Skeletal muscle cell (primary cell): ENCODE measurements at places on chromosomes 12 and 14.
A peak's percentile ranks its signal among the peaks of the same experiment; 100 is the strongest.

GRCh38 chr14:105627701-105628100 lies 101.3 kb downstream of the TMEM121 start:
- no peak for DNase-seq

GRCh38 chr12:25491396-25492325 lies 61.4 kb downstream of the LMNTD1 start:
- no peak for DNase-seq

DNA sequence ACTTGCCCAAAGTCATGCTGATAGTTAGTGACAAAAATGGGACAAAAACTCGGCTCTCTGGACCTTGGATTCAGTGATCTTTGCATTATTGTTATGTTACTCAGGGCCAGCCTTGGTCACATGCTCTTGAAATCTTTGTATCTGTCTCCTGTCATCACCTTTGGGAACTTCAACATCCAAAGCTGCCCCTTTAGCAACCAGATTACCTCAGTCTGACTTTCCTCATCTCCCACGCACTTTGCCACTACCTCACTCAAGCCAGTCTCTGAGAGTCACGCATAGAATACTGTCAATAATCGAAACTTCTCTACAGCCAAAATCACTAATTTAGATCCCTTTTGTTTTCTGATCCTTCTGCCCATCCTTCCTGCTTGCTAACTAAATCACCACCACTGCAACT lies 90.8 kb upstream of the DAAM1 start:
- peak; percentile 27 for DNase-seq

DNA sequence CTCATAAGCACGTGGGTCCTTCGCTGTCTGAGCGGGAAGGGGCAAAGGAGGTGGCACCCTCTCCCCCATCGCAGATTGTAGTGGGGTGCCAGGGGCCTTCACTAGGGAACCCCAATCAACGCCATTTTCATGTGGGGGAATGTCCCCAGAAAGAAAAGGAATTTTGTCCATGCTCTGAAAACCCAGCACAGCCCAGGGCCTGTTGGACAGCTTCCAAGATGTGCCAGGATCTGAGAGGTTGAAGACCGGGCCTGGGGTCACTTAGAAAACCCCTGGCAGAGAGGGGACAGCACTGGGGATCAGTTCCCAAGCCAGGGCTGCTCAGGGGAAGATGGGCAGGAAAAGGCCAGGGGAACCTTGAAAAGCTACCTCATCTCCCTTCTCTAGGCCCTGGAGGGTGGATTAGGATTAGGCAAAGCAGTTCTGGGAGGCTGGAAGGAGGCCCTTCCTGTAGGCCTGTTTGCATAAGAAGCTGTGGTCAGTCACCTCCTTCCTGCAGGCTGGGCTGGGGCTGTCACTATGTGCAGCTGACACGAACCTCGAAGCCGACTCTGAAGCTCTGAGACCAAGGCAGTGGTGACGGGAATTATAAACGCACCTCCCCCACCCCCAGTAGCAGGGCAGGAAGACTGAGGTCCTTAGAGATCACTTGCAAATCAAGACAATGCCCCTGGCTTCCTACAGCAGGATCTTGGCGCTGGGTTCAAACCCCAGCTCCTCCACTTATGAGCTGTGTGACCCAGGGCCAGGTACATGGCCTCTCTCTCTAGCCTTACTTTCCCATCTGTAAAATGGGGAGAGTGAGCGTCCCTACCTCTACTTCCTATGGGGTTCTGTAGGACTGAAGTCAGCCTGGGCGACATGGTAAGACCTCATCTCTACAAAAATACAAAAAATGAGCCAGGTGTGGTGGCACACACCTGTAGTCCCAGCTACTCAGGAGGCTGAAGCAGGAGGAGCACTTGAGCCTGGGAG lies 29.0 kb downstream of the TESC start:
- no peak for DNase-seq

DNA sequence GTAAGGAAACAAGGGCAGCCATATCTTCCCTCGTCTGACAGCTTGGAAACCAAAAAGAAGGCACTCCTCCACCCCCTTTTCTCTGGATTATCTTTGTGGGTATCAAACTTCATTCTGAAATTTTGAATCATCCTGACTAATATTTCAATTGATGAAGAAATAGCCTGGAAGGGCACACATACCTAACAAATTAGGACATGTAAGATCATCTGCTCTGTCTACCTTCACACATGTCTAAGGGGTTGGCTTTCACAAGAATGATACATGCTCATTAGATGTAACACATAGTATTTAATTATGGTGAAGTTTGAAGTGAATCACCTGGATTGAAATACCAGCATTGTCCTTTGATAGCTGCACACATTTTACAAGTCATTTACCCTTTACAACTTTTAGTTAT lies 348.1 kb upstream of the RPL10L start:
- DNase-seq, result no peak

GRCh38 chr14:49853572-49854375 lies 1.2 kb upstream of the NEMF start:
- DNase-seq, result peak; percentile 37

DNA sequence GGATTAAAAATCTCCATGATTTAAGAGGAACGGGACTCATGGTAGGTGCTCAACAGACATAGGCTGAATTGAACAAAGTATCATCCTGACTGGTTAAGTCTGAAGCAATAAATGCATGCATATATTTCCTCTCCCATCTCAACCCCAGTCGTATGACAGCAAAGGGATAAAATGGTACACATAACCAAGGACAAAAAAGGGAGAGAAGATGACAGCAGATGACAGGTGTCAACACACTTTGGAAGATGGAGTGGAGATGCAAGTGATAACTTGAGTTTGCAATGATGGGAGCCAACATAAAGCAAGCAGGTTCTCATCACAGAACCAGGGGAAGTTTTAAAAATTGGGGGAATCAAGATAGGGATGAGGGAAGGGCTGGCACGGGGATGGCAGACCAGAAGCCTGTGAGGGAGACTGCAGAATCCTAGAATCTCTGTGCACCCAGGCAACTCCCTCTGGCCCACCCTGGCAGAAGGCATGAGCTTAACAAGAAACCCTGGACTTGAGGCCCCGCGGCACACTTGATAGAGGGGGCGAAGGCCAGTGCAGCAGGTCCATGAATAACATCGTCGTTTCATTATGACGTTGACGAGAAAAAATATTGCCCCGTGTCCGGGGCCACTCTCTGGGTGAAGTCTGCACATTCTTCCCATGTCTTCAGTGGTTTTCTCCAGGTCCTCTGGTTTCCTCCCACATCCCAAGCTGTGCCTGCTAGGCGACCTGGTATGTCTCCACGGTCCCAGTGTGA lies 5.0 kb downstream of the C1RL start:
- DNase-seq, result no peak

- DNase-seq, result no peak
Measured at GRCh38 chr14:43243168-43243567, 1263.9 kb downstream of the FSCB start.

- no peak for DNase-seq
Measured at GRCh38 chr14:95346820-95347219, 27.1 kb upstream of the CLMN start.

DNA sequence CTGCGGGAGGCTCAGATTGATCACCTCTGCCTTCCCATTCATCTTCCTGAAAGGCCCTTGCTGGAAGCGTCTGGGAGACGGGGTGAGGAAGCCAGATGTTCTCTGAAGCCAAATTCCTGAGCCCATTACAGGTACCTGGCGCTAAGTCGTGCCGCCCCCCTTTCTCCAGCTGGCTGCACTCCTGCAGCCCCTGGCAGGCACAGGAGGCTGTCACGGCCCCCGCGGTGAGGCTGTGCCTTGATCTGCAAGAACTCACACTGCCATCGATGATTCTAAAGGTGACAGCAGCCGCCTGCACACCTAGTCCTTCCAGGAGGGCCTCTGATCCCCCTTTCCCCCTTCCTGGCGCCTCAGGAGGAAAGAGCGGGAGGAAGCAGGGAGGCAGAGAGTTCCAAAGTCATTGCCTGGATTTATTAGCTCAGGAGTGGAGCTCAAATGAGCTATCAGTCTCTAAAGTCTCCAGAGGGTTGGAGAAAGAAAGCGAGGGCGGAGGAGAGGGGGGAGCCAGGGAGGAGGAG lies 106.9 kb downstream of the RFLNA start:
- no peak for DNase-seq

DNA sequence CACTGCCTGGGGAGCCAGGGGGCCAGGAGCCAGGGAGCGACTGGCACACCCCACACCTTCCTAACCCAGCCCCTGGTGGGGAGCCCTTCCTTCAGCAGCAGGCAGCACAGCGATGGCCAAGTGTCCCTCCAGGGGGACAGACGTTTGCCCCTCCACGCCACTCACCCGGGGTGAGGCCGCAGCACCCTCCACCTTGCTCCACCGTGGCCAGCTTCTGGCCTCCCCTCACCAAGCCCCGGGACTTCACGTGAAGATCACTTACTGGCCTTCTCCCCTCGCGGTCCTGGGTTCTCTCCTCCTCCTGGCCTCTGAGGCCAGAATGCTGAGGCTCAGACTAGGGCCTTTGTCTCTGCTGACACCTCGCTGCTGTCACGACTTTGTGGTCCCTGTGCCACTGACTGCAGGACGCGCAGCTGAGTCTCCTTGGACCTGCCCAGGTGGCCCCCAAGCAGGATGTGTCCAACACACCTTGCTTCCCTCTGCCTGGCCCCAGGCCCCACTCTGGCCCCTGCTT lies 3.5 kb upstream of the ASPG start:
- no peak for DNase-seq

- no peak for DNase-seq
Measured at GRCh38 chr12:59615392-59616165, 19.8 kb downstream of the SLC16A7 start.
